ENCODE measurements at places on chromosomes 1 and 21.

DNA sequence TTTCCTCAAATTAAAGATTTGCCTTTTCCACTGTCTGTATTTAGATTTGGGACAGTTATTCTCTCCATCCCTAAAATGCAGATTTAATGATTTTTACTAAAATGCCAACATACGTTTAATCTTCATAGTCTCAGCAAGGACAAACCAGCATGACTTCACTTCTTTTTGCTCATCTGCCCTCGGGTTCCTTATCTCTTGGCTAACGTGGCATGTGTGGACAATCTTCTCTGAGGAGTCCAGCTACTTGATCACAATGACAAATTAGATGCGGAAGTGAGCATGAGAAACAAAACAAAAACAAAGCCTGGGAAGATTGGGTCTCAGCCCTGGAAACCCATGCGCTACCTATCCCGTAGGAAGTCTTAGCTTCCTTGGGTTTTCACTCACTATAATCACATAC lies 1.0 kb downstream of the MRAP start:
- DNase-seq: no peak

GRCh38 chr1:223500560-223501425 lies 107.6 kb downstream of the CCDC185 start:
- no peak for DNase-seq

DNA sequence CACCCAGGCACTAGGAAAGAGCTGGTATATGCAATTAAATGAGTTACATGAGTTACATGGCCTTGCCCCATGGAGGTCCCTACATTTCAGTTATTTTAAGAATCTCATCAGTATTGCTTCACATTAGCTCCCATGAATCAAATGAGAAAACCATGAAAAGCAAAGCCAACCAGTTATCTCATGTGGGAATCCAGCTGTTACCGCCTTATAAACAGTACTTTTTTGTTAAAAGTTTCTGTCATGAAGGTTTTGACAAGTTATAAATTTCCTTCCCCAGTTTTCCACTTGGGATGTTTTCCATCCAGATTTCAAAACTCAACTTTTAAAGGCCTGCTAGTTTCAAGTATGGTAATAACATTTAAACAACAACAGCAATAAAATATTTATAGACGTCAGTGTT lies 544.8 kb downstream of the NUF2 start:
- DNase-seq: no peak

DNA sequence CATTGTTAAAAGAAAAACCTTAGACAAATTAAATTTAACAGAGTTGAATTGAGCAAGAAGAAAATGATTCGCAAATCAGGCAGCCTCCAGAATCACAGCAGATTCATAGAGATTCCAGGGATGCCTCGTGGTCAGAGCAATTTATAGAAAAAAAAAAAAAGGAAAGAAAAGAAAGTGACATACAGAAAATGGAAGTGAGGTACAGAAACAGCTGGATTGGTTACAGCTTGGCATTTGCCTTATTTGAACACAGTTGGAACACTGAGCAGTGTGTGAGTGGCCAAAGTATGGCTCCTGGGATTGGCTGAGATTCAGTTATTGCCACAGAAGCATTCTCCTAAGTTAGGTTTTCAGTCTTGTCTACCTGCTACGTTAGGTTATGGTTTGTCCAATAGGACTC lies 9.1 kb upstream of the C21orf91 start:
- DNase-seq: no peak

GRCh38 chr1:99110140-99111041 lies 105.7 kb upstream of the PLPPR5 start:
- DNase-seq: no peak

DNA sequence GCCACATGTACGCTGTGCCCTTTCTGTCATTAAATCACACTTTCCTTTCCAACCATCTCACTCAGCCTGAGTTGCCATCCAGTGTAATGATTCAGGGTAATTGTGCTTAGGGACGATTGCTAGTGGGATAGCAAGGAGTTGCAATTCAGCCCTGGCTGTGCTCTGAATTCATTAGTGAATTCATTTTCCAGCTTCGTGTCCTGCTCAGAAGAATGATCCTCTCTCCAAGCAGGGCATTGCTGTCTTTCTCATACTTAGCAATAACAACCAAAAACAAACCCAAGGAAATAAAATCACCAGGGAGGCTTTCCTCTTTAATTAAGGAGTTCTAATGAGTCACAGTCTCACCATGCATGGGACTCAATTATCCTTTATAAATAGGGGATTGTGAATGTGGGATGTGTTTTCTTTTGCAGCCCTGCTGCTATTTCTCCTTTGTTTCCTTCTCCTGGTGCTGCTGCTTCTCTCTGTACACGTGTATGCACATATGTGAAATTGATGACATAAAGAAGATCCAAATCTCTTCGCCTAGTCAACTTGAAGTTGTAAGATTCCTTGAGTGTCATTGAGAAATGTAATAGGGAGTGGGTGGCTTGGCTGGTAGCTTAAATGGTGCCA lies 167.0 kb downstream of the TSEN15 start:
- DNase-seq: no peak
